ENCODE measurements at places on chromosomes 2 and 18. TPM values are rescaled to one million over a fixed set of nuclear protein-coding genes. Genes with fewer than 3 reads are reported as not detected.

Gene FAP
- not detected for total RNA-seq

GRCh38 chr2:69770193-69770702 is 28.3 kb downstream of the ANXA4 start:
- no peaks in the 10 kb centered on the region for H3K27me3 ChIP-seq
- peak overlapping the region; percentile 77 for H3K27ac ChIP-seq
- H3K36me3 ChIP-seq = peaks cover 19% of the 10 kb centered on the region
- H3K4me3 ChIP-seq = peak overlapping the region; percentile 29
- H3K4me1 ChIP-seq = peaks cover 67% of the 10 kb centered on the region
- peak; percentile 80 for DNase-seq

GRCh38 chr2:235866373-235866772 is 301.8 kb downstream of the GBX2 start:
- H3K4me1 ChIP-seq = no peaks in the 10 kb centered on the region
- no peak for DNase-seq
- no peak overlapping the region for H3K27ac ChIP-seq

DNA sequence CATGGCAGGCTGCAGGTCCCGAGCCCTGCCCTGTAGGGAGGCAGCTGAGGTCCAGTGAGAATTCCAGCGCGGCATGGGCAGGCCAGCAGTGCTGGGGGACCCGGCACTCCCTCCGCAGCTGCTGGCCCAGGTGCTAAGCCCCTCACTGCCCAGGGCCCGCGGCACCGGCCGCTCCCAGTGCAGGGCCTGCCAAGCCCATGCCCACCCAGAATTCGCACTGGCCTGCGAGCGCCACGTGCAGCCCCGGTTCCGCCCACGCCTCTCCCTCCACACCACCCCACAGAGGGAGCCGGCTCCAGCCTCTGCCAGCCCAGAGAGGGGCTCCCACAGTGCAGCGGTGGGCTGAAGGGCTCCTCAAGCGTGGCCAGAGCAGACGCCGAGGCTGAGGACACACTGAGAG is 158.5 kb upstream of the ACVR2A start:
- H3K27me3 ChIP-seq = peaks cover 5% of the 10 kb centered on the region
- H3K4me1 ChIP-seq = no peaks in the 10 kb centered on the region
- H3K4me3 ChIP-seq = no peak overlapping the region
- no peaks in the 10 kb centered on the region for H3K36me3 ChIP-seq
- H3K27ac ChIP-seq = no peak overlapping the region

- peaks cover 5% of the 10 kb centered on the region for H3K27me3 ChIP-seq
- DNase-seq = no peak
- no peaks in the 10 kb centered on the region for H3K36me3 ChIP-seq
- H3K4me1 ChIP-seq = peaks cover 21% of the 10 kb centered on the region
Measured at GRCh38 chr2:12167525-12168317, 421.3 kb downstream of the LPIN1 start.
